SK-N-SH treated with all-trans-retinoic acid at 6 μM for 48 hours (cell line): ENCODE measurements at places on chromosomes 1 and 21.

GRCh38 chr1:203663821-203664220 is 37.2 kb downstream of the ATP2B4 start:
- ATAC-seq: peak; percentile 8

DNA sequence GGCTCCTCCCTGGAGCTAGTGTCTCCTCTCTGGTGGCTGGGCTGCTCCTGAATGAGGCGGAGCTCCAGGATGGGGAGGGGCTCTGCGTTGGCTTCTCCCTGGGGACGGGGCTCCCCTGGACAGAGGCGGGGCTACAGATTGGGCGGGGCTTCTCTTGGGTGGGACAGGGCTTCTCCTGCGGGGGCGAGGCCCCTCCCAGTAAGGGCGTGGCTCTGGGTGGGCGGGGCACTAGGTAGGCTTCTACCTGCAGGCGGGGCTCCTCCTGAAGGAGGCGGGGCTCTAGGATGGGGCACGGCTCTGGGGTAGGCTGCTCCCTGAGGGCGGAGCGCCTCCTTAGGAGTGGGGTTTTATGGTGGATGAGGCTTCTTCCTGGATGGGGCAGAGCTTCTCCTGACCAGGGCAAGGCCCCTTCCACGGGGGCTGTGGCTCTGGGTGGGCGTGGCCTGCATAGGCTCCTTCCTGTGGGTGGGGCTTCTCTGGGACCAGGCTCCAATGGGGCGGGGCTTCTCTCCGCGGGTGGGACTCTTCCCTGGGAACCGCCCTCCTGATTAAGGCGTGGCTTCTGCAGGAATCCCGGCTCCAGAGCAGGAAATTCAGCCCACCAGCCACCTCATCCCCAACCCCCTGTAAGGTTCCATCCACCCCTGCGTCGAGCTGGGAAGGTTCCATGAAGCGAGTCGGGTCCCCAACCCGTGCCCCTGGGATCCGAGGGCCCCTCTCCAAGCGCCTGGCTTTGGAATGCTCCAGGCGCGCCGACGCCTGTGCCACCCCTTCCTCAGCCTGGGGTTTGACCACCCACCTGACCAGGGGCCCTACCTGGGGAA is 22.7 kb upstream of the ARF1 start:
- ATAC-seq: peak; percentile 41

- ATAC-seq: no peak
Measured at GRCh38 chr1:64828829-64829228, 84.0 kb downstream of the RAVER2 start.

DNA sequence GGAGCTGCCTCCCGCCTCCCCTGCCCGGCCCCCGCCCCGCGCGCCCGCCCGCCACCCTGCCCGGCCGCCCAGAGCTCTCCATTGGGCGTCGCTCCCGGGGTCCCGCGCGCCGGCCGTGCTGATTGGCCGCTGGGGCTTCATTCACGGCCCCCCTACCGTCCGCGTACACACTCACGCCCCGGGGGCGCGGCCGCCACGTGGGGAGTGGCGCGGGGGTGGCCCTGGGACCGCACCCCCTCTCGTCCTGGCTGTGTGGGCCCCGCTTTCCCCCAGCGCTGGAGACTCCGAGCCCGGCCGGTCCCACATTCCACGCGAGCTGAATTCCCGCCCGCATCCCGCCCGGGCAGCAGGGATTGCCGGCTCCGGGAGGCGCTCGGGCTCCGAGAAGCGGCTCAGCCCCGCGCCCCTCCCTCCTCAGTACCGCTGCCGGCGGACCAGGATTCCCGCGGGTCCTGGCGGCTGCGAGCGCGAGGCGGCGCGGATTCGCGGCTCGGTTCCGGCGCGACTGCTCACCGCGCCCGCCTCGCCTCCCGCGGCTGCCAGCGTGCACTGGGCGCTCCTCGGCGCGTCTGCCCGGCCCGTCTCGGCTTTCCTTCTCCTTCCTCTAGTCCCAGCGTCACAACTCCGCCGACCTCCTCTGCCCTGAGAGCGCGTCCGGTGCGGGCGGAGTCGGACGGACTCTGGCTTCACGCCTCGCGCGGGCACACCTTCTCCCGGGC is 450 bp upstream of the POU3F1 start:
- ATAC-seq: peak; percentile 78

GRCh38 chr1:36349241-36349671 is 25.8 kb upstream of the EVA1B start:
- no peak for ATAC-seq

DNA sequence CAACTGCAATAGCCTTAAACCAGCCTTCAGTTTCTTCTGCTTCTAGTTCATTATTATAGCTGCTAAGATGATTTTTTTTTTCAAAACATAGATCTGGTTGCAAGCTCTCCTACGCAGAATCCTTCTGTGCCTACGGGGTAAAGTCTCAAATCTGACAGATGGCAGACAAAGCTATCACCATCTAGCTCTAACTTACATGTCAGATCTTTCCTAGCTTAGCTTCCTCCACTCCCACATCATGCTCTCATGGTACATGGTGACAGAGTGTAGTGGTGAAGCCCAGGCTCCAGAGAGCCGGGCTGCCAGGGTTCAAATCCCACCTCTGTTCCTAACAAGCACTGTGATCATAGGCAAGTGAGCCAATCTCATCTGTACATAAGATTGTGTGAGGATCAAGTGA is 24.2 kb upstream of the GUCA2B start:
- no peak for ATAC-seq

DNA sequence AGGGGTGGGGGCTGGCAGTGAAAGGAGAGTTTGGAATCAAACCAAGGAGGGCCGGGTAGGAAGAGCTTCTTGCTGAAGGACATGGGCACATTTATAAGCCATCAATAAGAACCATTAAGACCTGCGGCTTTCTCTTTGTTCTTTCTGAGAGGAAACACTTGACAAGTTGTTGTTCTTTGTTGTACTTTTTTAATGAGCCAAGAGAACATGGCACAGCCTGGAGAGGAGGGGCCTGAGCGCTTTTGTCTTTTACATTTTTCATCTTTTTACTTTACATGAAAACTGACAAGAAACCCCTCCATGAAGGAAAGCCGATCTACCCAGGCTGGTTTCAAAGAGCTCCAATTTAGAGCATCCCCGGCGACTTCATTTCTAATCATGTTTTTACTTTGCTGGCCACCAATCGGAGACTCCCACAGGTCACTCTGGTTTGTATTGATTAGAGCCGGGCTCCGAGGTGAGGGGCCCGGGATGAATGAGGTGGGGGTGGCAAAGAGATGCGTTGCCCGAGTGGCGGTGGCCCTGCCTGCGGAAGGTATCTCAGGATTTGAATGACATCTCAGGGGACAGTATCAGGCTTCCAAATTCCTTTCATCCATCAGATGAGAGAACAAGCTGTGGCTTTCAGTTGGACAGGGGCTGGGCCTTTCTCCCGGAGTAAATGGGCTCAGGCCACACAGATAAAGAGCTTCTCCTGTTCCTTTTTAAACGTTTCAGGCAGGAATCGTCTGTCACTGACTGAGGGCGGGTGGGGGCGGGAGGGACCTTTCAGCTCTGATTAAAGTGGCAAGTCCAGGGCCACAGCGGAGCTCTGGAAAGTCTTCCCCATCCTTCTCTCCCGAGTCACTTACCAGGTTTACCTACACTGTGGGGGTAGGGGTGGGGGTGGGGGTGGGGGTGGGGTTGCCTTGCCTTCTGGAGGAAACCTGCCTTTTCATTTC is 138.8 kb upstream of the ARHGEF16 start:
- no peak for ATAC-seq

GRCh38 chr1:76158126-76158525 is 83.6 kb downstream of the ST6GALNAC3 start:
- ATAC-seq: peak; percentile 18; the same call in 1 of the 3 replicates

- no peak for ATAC-seq
Measured at GRCh38 chr1:50447961-50448360, 24.7 kb upstream of the DMRTA2 start.

DNA sequence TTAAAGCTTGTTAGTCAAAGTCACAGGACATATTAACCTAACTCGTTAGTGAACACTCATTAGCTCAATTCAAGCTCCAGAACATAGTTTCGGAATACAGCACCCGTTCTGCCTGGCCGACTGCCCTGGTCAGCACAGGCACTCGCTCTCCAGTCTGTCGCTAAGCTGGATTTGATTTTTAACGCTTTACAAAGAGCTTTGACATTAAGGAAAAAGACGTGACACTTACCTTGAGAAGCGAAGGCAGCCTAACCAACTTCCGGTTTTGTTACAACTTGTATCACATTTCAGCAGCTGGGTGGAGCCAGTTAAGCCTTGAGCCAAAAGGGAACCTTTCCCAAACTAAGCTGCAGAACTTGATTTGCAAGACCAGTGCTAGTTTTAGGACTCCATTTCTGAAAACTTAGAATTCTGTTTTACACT is at the start of gene FRRS1:
Gene FRRS1, minus strand, starts transcription at position 258 of the 423 bp plus-strand sequence. CDS start 17,867 bp downstream, outside the sequence.
- peak; percentile 87 for ATAC-seq

GRCh38 chr1:20884513-20884912 is 97.4 kb upstream of the HP1BP3 start:
- ATAC-seq: no peak

DNA sequence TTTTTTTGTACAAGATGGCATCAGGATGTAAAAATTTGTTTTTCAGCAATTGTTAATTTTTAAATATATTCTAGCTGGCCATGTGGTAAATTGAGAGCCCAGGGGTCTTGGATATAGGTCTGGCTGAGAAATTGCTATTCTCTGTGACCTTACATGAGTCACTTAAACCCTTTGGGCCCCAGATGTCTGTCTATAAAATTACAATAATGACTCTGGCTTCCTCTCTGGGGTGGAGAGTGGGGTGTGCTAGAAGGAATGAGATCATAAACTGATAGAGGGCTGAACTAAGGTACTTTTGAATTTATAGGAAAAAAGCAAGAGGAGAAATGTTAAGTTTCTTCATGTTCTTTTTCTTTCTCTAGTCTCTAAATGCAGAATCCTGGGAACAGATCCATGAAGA is 12.4 kb upstream of the TCHH start:
- no peak for ATAC-seq

GRCh38 chr21:32190493-32191144 is 88.2 kb downstream of the MIS18A start:
- ATAC-seq: no peak

GRCh38 chr1:107879927-107880326 is 85.1 kb downstream of the VAV3 start:
- ATAC-seq: no peak

- no peak for ATAC-seq
Measured at GRCh38 chr1:30668546-30669327, 54.6 kb downstream of the MATN1 start.

DNA sequence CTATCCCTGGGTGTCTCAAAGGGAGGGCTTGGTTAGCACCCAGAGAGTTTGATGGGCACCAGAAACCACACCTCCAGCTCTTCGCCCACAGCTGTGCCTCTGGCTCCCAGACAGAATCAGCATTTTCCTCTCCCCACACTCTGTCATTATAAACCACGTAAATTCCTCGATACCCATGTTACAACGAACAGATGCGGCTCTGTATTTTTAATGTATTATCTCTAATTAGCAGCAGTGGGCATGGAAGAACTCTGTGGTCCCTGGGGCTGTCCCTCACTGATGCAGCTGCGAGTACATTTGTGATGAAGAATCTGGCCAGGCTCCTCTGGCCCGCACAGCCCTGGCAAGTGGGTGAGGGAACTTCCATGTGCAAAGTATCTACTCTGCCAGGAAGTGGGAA is 10.8 kb downstream of the HMGB4 start:
- no peak for ATAC-seq

DNA sequence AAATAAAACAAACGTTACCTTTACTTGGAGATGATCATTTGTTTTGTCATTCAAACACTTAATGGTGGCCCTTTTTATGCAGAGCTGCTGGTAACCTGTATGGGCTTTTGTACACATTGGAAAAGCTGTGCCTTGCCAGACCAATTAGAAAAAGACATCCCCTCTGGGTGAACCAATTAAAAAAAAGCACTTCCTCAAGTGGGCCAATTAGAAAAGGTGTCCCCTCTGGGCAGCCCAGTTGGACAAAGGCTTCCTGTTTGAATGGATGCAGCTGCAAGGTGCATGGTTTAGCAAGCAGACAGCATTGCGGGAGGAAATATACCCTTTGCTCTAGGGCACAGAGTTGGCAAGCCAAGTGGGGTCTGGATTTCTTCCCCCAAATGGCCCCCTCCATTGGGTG is 21.6 kb downstream of the HUNK start:
- ATAC-seq: no peak
